SK-N-MC (cell line): ENCODE measurements at places on chromosomes 5 and 9.

DNA sequence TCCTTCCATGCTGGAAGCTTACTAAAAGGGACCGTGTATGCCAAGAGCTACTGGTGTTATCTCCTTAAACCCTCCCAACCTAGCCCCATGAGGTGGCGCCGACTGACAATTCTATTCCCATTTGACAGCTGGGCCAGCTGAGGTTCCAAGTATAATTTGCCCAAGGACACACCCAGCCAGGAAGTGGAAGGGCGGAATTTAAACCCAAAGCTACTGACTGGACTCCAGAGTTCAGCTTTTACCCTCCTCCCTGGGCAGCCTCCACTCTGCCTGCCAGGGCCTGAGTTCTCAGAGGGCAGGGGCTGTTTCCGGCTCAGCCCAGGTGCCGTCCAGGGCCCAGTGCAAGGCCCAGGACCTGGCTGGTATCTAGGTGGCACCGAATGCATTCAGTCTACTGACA, 71.8 kb downstream of the C9orf50 start:
- no peak for DNase-seq

- no peak for DNase-seq
Measured at GRCh38 chr5:177309351-177310191, 2.1 kb downstream of the MXD3 start.

DNA sequence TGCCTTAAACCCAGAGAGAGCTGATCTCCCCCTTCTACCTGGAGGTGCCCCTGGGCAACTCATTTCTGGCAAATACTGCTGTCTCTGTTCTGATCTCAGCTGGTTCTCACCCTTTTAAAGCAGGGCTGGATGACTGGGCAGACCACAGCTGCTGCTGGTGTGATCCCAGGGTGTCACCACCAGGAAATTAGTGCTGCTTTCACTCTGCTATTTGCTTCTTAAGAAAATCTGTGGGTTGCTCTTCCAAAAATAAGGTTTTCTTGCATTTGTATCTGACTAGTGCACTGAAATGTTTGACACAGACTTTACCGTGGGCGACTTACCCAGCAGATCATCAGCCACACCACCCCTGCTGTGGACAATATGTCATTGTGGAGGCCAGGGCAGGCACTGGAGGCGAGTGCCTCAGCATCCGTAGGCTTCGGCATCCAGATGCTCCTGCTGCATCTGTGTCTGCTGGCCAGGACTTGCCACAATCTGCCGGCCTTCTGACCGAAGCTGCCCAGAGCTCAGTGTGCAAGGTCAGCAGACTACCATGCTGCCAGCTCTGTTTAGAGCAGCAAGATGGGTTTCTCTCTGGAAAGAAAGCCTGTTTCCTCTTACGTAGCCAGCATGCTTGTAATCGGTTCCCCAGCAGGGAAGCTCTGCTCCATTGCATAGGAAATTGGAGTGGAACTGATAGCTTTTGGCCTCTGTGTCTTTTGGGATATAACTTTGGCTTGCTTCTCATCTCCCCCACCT, 13.6 kb downstream of the ARHGAP26 start:
- DNase-seq: no peak

- no peak for DNase-seq
Measured at GRCh38 chr5:59335544-59335943, 558.0 kb downstream of the PDE4D start.

DNA sequence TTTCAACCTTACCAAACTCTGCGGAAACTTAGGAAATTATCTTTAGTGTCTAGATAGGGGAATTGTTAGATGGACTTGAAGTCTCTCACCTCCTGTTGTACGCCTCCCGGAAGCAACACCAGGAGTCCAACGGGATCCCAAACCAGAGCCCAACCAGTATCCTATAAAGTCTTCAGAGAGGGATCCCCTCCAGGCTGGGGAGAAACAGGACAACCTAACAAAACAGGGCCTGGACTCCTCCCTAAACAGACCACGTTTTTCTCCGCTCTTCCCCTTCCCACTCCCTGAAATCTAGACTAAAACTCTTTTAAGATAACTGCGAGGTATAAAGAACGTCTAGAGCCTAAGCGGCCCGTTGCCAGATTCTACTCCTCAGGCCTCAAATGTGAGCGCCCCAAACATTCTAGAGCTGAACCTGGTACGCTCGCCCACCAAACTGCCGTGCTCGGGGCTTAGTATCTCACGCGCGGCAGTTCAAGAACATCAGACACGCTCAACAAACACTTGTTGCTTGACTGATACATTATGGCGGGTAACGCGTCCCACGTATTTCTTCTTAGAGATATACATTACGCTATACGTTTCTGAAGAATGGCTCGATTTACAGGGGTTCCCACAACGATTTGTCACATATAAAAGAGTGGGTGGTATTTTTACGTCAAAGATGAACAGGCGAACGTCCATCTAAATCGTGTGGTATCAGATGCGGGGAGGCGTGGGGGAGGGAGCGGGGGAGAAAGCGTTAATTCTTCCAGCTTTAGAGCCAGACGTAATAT, 663 bp upstream of the SMIM27 start:
- DNase-seq: no peak
